Stimulated activated naive B cell treated with anti-CD40 and anti-IgM and Interleukin-4, amounts not matched to agents 10 μg/mL and 1 μg/mL and 100 μg/mL, for 72 hours (primary cell): ENCODE measurements at places on chromosomes 5 and 9.

DNA sequence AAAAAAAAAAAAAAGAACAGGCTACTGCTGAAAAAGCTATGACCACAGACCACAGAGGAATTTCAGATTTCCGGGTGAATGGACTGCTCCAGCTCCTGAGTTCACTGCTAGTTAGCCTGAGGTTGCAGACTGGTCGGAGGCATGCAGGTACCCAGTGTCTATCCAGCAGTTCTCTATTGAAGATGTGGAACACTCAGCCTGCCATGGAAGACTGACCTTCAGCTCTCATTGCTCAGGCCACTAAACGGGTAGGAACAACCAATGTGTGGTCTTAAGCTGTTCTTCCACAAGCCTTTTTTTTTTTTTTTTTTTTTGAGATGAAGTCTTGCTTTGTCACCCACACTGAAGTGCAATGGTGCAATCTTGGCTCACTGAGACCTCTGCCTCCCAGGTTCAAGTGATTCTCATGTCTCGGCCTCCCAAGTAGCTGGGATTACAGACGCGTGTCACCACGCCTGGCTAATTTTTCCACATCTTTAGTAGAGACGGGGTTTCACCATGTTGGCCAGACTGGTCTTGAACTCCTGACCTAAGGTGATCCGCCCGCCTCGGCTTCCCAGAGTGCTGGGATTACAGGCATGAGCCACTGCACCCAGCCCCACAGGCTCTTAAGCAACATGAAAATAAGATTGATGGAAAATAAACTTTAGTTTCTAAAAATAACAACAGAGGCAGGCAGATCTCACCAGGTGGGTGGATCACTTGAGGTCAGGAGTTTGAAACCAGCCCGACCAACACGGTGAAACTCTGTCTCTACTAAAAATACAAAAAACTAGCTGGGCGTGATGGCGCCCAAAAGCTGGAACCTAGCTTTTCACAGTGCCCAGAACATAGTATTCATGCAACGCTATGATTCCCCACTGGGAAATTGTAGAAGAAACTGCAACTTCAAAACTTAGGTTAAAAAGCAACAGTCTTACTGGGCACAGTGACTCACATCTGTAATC, 20.0 kb upstream of the NPM1 start:
- DNase-seq, result no peak

DNA sequence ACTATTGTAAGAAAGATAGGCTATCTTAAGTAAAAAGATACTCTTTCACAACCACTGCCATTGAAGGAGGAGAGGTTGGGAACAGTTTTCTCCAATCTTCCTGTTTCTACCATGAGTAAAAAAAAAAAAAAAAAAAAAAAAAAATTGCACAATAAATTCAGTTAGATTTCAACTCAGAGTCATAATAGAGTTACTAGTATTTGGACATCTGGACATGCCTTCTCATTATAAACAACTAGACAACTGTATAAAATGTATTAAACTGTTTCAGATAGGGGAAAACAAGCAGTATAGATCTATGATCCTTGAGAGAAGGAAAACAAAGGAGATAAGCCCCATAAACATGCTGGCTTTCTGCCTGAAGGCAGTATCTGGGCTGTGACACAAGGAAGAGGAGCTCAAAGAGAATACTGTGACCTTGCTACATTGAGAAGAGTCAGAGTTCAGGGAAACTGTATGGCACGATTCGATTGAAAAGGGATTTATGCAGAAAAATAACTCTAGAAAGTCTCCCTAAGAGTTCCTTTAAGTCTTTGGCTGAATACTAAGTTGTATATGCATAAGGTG, 249.2 kb upstream of the POU5F2 start:
- no peak for DNase-seq

GRCh38 chr5:154087260-154087659, 48.5 kb downstream of the MFAP3 start:
- no peak for DNase-seq

- DNase-seq, result no peak
Measured at GRCh38 chr5:138736293-138736692, 16.9 kb upstream of the CTNNA1 start.

- DNase-seq, result no peak
Measured at GRCh38 chr9:36858805-36859375, 175.2 kb downstream of the PAX5 start.

- DNase-seq, result no peak
Measured at GRCh38 chr9:122056484-122056883, 36.6 kb downstream of the TTLL11 start.

- DNase-seq, result no peak
Measured at GRCh38 chr5:8340739-8341344, 471.9 kb downstream of the MTRR start.

DNA sequence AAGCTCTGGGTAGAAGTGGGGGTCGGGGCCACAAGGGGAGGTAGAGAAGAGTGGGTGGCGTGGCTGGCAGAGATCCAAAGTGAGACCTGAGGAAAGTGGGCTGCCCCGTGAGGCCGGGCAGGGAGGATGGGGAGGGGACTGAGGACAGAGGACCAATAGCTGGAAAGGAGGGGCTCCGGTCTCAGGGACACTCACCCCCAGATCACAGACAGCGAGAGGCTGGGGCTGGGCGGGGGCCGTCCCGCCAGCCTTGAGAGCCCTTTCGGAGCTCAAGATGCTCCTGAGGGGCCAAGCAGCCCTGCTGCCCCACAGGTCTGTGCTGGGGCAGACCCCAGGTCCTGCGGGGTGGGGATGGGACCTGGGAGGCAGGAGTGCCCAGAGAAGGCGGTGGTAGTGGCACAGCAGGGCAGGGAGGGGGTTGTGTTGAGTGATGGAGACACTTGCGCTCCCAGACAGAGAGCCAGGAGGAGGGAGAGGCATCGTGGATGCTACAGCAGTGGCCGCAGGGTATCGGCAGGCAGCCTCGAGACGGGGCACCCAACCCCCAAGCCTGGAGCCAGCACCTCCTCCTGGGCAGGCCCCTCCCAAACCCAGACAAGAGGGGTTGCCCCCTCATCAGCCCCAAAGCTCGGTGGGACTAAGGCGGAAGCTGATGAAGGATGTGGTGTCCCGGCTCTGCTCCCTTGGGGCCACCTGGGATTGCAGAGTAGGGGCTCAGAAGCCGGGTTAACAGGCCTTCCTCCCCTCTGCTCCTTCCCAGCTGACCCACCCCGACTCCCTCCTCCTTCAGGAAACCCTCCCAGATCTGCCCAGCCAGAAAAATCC, 3.4 kb downstream of the SARDH start:
- DNase-seq, result no peak

- DNase-seq, result peak; percentile 59
Measured at GRCh38 chr9:114452219-114453165, 52.8 kb downstream of the WHRN start.

DNA sequence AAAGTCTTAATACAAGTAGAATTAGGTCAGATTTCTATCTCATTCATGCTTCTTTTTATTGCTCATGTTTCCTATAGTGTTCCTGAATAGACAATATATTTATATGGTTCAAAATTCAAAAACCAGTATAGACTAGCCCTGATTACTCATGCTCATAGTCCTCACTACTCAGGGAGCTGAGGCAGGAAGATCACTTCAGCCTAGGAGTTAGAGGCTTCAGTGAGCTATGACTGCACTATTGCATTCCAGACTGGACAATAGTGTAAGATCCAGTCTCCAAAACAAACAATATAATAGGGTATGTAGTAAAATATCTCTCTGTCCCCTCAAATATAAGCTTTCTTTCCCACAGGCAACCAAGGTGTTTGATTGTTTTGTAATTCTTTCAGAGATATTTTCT, 2.4 kb downstream of the ANKRD31 start:
- DNase-seq, result no peak

- DNase-seq, result no peak
Measured at GRCh38 chr5:83488271-83488670, 16.7 kb downstream of the VCAN start.

- DNase-seq, result peak; percentile 87
Measured at GRCh38 chr5:143405063-143405848, 1.8 kb upstream of the NR3C1 start.

- DNase-seq, result no peak
Measured at GRCh38 chr9:98231770-98232478, 23.5 kb downstream of the TBC1D2 start.

GRCh38 chr5:139494832-139495231, 12.3 kb upstream of the STING1 start:
- no peak for DNase-seq

- DNase-seq, result no peak
Measured at GRCh38 chr5:57302643-57303042, 128.8 kb downstream of the GPBP1 start.
